ENCODE measurements at places on chromosomes 6 and 20.

DNA sequence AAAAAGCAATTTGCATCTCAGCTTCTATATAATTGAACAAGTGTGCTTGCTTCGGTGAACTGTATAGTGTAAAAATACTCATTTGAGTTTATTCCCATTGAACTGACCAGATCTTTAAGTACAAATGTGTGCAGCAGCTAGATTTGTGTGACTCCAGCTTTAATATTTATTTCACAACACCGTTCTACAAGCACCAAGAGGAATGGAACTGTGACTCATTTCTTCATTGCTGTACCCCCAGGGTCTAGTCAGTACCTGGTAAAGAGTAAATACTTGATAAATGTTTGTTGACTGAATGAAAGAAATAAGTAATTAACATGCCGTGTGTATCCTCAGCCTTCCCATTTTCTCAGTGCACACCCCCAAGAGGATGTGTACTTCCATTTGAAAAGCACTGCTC is 464.8 kb downstream of the CBLN4 start:
- no peak for DNase-seq

DNA sequence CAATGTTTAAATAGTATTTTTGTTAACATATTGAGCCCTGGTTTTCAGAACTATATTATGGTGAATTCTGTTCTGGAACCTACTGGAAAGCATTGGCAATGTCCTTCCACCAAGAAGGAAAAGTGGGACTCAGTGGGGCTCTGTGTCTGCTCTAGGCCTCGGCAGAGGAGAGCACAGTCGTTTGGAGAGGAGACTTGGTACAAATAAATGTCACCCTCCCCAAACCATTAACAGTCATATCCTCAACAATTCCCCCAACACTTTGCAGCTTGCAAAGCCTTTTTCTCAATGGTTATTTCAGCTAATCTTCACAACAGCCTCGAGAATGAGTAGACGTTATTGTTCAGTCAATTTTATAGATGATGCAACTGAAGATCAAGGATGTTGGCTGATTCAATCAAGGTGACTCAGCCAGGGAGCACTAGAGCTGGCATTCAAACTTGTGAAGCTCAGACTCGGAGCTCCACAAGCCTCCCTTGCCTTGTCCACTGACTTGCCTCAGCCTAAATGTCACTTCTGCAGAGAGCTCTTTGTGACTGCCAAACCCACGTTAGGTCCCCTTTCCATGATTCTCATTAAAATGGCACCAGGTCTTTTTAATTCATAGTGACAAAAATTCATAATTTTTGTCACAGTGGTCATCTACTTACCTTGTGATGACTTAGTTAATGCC is 60.6 kb downstream of the TOX2 start:
- no peak for DNase-seq

DNA sequence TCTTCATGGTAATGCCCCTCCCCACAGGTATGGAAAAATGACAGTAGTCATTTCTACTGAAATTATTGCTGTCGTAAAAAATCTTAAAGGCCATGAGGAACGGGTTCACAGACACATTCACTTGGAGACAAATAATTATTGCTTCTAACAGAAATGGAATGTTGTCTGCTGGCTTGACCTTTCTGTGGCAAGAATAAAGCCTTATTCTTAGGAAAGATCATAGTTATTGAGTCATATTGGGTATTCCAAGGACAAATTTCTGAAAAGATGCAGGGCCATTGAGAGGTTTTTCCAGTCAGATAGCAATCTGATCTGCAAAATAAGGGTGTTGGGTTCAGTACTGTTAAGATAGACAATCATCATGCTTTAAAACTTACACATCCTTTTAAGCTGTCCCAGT is 29.2 kb downstream of the AKAP7 start:
- no peak for DNase-seq

DNA sequence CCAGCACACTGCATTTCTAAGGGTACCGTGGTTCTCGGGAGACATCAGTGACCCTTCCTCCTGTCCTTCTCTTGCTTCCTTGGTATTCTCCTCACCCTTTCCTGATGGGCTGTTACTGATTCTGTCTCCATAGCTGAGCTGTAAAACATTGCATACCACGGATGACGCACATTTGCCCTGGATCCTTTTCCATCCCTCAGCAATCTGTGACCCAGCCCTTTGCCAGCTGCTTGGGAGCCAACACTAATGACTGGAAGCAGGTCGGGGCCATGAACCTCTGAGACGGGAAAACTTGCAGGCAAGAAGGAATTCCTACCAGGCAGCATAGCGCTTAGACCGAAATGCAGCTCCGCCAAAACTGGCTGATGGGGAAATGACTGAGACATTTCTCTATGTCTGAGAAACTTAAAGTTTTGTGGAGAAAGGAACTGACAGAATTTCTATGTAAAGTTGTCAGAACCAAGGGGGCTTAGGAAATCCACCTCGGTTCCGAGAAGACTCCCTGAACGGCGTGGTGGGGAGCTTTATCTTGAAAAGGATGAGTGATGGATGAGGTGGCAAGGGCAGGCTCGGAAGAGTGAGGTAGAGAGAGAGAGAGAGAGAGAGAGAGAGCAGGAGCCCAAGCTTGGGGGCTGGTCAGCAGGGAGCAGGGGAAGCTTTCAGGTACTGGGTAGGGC is 19.2 kb downstream of the TUBB2B start:
- no peak for DNase-seq

DNA sequence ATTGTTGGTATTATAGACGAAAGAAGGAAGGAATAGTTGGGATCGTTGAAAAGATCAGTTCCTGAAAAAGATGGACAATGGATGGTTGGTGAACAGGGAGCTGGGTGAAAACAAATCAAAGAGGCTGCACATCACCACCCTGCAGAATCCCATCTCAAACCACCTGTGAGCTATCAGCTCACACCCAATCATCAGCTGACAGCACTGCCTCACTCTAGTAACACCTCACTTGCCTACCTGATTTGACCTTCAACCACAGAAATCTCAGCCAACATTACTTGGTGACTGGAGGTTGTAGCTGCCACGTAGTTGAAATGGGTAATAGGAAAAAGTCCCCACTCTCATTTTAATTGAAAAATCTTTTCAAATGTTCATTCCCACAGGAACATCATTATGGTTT is 101.8 kb upstream of the DST start:
- no peak for DNase-seq

DNA sequence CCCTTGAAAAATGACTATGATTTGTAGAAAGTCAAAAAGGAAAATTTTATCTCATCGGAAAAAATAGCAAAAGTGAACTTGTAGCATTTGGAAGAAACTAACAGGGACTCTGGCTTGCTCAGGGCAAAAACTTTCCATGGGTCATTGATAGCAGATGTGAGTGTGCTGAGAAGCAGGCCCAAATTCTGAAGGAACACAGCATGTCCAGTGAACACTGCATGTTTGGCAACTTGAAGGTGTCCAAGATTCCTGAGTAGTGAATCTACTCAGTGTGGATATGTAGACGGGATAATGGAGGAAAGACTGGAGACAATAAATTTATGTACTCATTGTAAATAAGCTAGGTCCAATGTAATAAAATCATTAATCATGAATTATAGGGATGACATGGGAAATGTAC is 8.2 kb downstream of the SLC17A2 start:
- no peak for DNase-seq

GRCh38 chr6:133623065-133623464 is 265.8 kb upstream of the TCF21 start:
- DNase-seq, result no peak

DNA sequence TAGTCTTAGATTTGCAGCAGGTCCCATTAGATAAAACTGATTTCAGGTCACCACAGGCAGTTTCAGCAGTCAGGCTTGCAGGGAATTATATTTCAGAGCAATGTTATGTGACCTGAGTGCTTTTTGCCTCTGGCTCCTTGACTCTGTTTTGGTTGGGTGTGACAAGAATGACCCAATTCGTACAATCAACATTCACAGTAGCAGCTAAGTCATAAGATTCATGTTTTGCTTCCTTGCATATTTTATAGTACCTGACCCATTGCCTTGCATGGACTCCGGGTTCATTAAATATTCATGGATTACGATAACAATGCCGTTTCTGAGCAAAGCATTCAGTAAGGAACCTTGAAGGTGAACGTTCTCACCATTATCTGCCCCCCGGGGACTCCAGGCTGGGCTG is 152.0 kb upstream of the CST7 start:
- DNase-seq, result no peak

DNA sequence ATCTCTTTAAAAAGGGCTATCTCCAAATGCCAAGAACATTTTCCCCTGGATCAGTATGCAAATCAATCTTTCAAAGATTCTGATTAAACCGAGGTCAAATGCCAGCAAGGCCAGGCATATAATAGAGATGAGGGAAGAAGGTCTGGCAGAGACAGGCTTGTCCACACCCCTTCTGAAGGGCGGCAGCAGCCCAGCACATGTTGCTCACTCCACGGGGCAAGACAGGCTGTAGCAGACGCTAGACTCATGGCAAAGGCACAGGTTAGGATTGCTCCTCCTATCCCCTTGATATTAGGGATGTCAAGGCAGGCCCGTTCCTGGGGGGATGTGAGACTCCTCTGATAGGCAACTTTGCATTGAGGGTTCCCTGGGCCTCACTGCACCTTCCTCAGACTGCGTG is 104.7 kb upstream of the RIN2 start:
- DNase-seq, result no peak

DNA sequence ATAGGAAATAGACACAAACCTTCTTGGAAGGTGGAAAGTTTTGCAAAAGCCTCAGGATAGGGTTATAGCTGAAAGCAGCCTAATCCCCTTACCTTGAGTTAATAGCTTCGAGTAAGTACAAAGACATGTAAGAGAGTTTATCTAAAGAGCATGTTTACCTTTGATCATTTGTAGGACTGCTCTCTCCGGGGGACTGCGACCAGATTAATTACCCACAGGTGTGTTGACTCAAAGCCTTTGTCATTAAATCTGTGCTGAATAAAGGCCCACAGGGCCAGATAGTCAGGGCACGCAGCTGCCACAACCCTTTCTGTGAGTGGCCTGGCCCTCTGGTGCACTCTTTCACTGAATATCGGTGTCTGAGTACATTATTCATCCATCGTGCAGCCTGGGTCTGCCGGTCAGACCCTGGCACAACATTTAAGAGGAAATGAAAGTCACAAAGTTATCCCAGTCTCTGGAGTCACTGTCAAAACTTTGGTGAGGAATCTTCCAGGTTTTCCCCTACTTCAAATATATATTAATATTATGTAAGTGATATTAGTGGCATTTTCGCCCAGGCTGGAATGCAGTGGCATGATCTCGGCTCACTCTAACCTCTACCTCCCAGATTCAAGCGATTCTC is 5.4 kb upstream of the MICA start:
- DNase-seq, result no peak

DNA sequence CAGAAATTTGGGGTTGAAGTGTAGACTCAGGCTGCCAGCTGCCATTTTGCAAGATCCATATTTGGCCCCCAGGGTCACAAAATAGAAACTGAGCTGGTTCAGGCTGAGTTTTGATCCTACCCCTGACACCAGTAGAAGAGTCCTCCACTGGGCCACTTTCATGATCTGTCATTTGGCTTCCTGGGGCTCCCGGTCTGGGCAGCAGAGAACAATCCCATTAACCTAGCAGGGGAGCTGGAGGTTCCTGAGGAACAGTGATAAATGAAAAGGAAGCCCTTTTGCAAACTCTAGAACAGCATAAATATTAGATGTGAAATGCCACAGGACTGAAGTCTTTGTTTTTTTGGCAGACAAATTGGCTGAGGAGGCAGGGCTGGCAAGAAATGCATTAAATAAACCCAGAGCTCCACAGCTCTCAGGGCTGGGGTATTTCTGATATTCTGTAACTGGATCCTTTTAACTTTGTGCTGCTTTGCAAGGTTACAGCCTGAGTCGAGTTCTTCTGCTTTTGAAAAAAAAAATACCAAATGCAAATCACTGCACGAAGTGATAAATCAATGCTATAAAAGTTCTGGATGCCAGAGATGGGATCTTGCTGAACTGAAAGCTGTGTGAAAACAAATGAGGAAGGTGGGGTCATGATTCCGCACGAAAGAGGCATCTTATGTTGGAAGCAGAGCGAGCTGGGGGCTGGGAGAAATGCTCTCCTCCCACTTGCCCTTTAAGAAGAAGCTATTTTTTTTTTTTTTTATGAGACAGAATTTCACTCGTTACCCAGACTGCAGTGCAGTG is 64.4 kb downstream of the SULF2 start:
- no peak for DNase-seq

Data from stimulated activated CD4-positive, alpha-beta T cell treated with anti-CD3 and anti-CD28 coated beads, Interleukin-1b, Interleukin-23, amount 100 ng/mL, for 24 hours (primary cell).